Activated CD8-positive, alpha-beta memory T cell treated with anti-CD3 and anti-CD28 coated beads, Interleukin-2, amount 10 ng/mL, durations not matched to agents 7 days and 5 days (primary cell): ENCODE measurements at places on chromosomes 11 and 22. TPM values are rescaled to one million over a fixed set of nuclear protein-coding genes. Genes with fewer than 3 reads are reported as not detected.

DNA sequence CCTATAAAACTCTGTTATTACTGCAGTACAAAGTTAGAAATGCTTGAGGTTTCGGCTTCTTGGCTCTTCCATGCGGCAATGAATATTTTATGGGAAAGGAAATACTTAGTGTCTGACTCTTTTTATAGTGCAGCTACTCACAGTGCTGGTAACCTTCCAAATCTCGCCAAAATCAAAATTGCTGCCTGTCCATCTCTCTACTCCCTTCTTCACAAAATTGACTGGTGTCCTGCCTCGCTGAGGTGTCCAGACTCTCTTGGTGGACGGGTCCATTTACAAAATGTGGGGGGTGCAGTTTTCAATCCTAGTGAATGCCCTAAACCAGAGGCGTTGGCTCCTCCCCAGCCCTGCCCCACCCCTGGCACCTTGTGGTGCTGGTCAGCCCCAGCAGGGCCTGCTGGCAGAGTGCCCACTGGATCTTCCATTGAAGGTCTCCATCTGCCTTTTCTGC is 73.5 kb downstream of the ZBTB16 start:
- DNase-seq = no peak
- peaks cover 3% of the 10 kb centered on the region for H3K27me3 ChIP-seq
- H3K4me1 ChIP-seq = peaks cover 14% of the 10 kb centered on the region
- H3K36me3 ChIP-seq = no peaks in the 10 kb centered on the region
- H3K27ac ChIP-seq = no peak overlapping the region
- H3K4me3 ChIP-seq = no peak overlapping the region

- no peaks in the 10 kb centered on the region for H3K27me3 ChIP-seq
- no peak overlapping the region for H3K27ac ChIP-seq
- no peaks in the 10 kb centered on the region for H3K4me1 ChIP-seq
- H3K36me3 ChIP-seq = no peaks in the 10 kb centered on the region
- no peak overlapping the region for H3K4me3 ChIP-seq
Measured at GRCh38 chr11:17519061-17519885, 24.9 kb downstream of the USH1C start.

LUZP2 gene
- total RNA-seq = not detected

TBX1 gene
- total RNA-seq = 1.1 TPM

NOX4 gene
- total RNA-seq = not detected

- no peak within 1 kb of the TSS for H3K27ac ChIP-seq
- H3K4me1 ChIP-seq = peaks cover 11% of the 10 kb centered on the region
- DNase-seq = no peak
- H3K4me3 ChIP-seq = no peak within 1 kb of the TSS
Measured at GRCh38 chr11:74466916-74467885, at the start of gene KCNE3. KCNE3 (minus strand) TSS chr11:74467549; CDS start chr11:74457563, 9,986 bp downstream.

DNA sequence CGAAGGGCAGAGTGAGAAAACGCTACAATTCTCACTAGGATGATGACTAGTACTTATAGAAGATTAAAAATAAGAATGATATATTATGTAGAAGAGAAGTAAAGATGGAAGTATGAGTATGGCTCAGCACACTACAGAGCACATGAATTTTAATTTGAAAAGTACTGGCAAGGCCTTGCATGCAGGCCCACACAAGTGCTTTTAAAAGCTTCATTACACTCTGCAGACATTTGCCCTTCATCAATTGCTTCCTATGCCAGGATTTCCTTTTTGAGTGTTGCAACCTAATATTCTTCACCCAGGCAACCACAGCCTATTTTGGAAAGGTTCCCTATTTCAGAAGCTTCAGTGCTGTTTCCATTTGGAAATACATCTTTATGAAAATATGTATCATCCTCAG is 81.1 kb downstream of the LARGE2 start:
- H3K4me1 ChIP-seq = peaks cover 2% of the 10 kb centered on the region
- no peak for DNase-seq
- H3K36me3 ChIP-seq = no peaks in the 10 kb centered on the region
- no peak overlapping the region for H3K27ac ChIP-seq

GRAP2 gene
- 183 TPM for total RNA-seq

AQP11 gene
- 0.82 TPM for total RNA-seq

OR4P4 gene
- not detected for total RNA-seq

GRCh38 chr11:65110354-65110861 is 1.3 kb upstream of the TM7SF2 start:
- no peaks in the 10 kb centered on the region for H3K27me3 ChIP-seq
- H3K27ac ChIP-seq = peak overlapping the region; percentile 74
- DNase-seq = peak; percentile 96
- no peak overlapping the region for H3K4me3 ChIP-seq

GRCh38 chr11:77071671-77072605 is 5.2 kb downstream of the CAPN5 start:
- H3K36me3 ChIP-seq = no peaks in the 10 kb centered on the region
- H3K4me3 ChIP-seq = no peak overlapping the region
- H3K4me1 ChIP-seq = peaks cover 24% of the 10 kb centered on the region
- no peak for DNase-seq

DNA sequence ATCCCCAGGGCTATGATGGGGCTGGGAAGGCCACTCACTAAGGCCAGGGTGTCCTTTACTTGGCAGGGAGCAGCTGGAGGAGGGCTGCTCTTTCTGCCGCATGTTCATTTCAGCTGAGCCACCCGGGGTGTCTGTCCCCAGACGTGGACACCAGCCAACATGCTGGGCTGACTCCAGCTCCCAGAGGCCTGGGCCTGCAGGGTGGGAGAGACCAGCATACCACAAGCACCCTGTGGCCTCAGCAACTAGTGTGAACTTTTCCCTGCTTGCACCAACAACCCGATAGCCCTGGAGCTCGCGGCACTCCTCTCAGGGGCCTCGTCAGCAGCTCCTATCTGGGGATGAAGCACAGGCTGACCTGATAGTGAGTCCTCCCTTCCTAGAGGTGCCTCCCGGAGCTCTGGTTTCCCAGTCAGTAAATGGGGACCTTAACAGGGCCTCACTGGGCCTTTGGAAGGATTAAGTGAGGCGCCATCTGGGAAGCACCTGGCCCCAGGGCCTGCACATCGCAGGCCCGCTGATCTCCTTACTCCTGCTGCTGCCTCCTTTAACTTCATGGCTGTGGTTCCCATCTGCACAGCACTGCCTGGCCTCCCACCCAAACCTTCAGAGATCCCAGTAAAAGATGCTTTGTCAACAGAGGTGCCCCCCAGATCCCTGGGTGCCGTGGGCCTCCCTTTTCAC is 83.4 kb downstream of the GALNT18 start:
- H3K27me3 ChIP-seq = no peaks in the 10 kb centered on the region
- no peak for DNase-seq
- H3K4me1 ChIP-seq = no peaks in the 10 kb centered on the region
- H3K27ac ChIP-seq = no peak overlapping the region
- no peaks in the 10 kb centered on the region for H3K36me3 ChIP-seq
- no peak overlapping the region for H3K4me3 ChIP-seq

- peaks cover 33% of the 10 kb centered on the region for H3K4me1 ChIP-seq
- DNase-seq = no peak
- H3K27ac ChIP-seq = peak overlapping the region; percentile 69
- peak overlapping the region; percentile 73 for H3K4me3 ChIP-seq
- no peaks in the 10 kb centered on the region for H3K27me3 ChIP-seq
Measured at GRCh38 chr22:41302811-41303210, 1.5 kb downstream of the ZC3H7B start.

PISD gene
- 40.0 TPM for total RNA-seq

OR5P2 gene
- total RNA-seq = not detected

DNA sequence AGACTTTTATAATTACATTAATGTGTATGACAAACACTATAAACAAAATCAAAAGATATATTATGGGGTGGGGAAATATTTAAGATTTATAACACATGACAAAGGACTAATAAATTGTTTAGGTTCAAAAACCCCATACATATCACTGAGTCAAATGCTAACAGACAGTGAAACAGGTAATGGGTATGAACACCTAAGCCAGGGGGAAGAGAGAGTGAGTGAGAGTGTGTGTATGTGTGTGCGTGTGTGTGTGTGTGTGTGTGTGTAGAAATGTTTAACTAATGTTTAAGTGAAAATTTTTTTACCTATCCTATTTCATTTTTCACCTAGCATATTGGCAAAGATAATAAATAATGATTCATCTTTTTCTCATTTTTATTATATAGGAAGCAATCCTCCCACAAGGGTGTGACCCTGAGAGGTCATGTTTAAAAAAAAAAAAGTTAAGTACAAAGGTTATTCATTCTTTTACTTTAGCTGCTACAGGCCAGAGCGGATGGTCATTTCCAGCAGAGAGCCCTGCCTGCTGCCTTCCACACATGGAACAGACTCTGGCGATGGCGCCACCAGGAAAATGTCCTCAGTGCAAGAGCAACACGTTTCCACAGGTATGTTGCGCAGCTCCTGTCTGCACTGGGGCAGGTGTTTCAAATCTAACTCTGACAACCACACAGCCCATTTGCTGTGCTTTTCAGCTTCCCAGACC is 72.9 kb downstream of the PISD start:
- peaks cover 47% of the 10 kb centered on the region for H3K36me3 ChIP-seq
- H3K4me1 ChIP-seq = peaks cover 30% of the 10 kb centered on the region

ZNF70 gene
- 3.0 TPM for total RNA-seq

SCGB2A2 gene
- not detected for total RNA-seq

DNA sequence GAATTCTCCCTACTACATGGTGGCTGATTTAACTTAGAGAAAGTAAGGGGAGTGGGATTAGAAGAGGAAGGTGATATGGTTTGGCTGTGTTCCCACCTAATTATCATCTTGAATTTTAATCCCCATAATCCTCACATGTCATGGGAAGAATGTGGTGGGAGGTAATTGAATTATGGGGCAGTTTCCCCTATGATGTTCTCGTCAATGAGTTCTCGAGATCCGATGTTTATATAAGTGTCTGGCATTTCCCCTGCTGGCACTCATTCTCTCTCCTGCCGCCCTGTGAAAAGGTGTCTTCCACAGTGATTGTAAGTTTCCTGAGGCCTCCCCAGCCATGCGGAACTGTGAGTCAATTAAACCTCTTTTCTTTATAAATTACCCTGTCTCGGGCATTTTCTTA is 169.3 kb downstream of the CASP12 start:
- H3K36me3 ChIP-seq = peaks cover 28% of the 10 kb centered on the region
- no peak overlapping the region for H3K27ac ChIP-seq
- DNase-seq = no peak
- H3K4me3 ChIP-seq = no peak overlapping the region
- no peaks in the 10 kb centered on the region for H3K27me3 ChIP-seq

OR5F1 gene
- total RNA-seq = not detected

- no peak overlapping the region for H3K4me3 ChIP-seq
- peaks cover 7% of the 10 kb centered on the region for H3K4me1 ChIP-seq
- peaks cover 3% of the 10 kb centered on the region for H3K27me3 ChIP-seq
- no peak overlapping the region for H3K27ac ChIP-seq
Measured at GRCh38 chr11:122772945-122773344, 65.4 kb upstream of the CRTAM start.

SCO2 gene
- 11.6 TPM for total RNA-seq

DNA sequence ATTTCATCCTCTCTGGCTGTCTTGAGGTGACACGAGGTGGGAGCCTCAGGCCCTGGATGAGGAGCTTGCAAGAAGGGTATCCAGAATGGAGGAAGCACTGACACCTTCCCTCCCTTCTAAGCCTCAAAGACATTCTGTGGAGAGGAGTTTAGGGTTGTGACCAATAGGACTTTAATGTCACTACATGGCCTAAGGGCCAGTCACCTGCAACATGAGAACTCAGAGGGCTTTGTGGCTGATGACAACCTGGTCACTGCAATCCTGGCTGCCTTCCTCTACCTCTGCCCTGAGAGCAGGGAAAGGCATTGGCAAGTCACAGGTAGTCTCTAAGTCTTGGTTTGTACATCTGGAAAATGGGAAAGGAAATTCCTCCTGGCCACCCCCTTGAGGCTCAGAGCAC is 33.7 kb downstream of the PISD start:
- H3K27ac ChIP-seq = peak overlapping the region; percentile 60
- no peaks in the 10 kb centered on the region for H3K27me3 ChIP-seq
- peaks cover 2% of the 10 kb centered on the region for H3K36me3 ChIP-seq
- H3K4me3 ChIP-seq = no peak overlapping the region
- no peak for DNase-seq

NRGN gene
- total RNA-seq = 6.6 TPM

DNA sequence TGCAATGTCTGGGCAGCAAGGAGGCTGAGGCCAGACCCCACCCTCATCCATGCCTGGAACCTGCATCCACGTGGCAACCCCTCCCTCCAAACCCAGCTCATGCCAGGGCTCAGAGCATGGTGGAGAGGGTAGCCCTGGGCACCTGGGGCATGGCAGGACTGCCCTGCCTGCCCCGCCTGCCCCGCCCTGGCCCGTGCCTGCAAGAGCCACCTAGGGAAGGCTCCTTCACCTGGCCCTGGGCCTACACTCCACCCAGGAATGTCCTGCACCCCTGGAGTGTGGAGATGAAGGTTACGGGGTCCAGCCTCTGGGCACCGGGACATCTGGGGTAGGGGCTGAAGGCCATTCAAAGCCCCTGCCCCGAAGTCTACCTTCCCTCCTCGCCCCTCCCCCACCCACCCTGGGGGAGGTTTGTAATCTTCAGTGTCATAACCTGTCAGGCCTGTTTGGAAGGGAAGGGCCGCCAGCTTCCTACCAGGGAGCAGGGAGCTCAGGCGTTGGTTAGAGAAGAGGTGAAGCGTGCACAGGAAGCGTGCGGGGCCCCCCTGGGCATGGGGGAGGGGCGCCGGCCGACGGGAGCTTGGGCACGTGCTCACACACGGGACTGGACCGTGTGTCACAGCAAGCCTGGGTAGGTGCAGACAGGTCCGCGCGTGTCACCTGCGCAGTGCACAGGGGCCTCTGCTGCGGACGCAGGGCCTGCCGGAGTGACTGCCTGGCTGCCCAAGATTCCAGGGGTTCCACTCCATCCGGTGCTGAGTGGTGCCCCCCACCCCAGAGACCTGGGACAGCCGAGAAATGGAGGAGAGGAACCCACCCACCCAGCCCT is 30.7 kb upstream of the TH start:
- DNase-seq = no peak
- H3K4me1 ChIP-seq = no peaks in the 10 kb centered on the region
- no peaks in the 10 kb centered on the region for H3K36me3 ChIP-seq
- H3K27me3 ChIP-seq = no peaks in the 10 kb centered on the region
- H3K27ac ChIP-seq = no peak overlapping the region

GRCh38 chr11:104565583-104565961 is 332.7 kb downstream of the CASP12 start:
- H3K27me3 ChIP-seq = no peaks in the 10 kb centered on the region
- H3K4me3 ChIP-seq = no peak overlapping the region
- H3K36me3 ChIP-seq = peaks cover 4% of the 10 kb centered on the region

GRCh38 chr11:73907191-73907590 is 30.4 kb downstream of the PAAF1 start:
- H3K27ac ChIP-seq = no peak overlapping the region
- no peak overlapping the region for H3K4me3 ChIP-seq
- H3K4me1 ChIP-seq = no peaks in the 10 kb centered on the region
- no peak for DNase-seq
- peaks cover 14% of the 10 kb centered on the region for H3K36me3 ChIP-seq

FAT3 gene
- not detected for total RNA-seq

- H3K4me3 ChIP-seq = no peak overlapping the region
- DNase-seq = no peak
- H3K27me3 ChIP-seq = peaks cover 53% of the 10 kb centered on the region
- peaks cover 3% of the 10 kb centered on the region for H3K36me3 ChIP-seq
- H3K4me1 ChIP-seq = peaks cover 35% of the 10 kb centered on the region
Measured at GRCh38 chr11:15119826-15120225, 5.1 kb downstream of the INSC start.

CCDC88B gene
- 164 TPM for total RNA-seq

GRCh38 chr11:130980071-130980862 is 64.0 kb upstream of the SNX19 start:
- no peaks in the 10 kb centered on the region for H3K36me3 ChIP-seq
- H3K4me1 ChIP-seq = no peaks in the 10 kb centered on the region
- DNase-seq = no peak
- no peaks in the 10 kb centered on the region for H3K27me3 ChIP-seq

GP1BB gene
- total RNA-seq = not detected
